ENCODE measurements at places on chromosomes 2 and 18.
A peak's percentile ranks its signal among the peaks of the same experiment; 100 is the strongest.

GRCh38 chr2:160336105-160336504 lies 136.0 kb upstream of the ITGB6 start:
- no peak for DNase-seq

- DNase-seq = no peak
These were observed 180.3 kb downstream of the VAPA start for GRCh38 chr18:10094154-10094553.

DNA sequence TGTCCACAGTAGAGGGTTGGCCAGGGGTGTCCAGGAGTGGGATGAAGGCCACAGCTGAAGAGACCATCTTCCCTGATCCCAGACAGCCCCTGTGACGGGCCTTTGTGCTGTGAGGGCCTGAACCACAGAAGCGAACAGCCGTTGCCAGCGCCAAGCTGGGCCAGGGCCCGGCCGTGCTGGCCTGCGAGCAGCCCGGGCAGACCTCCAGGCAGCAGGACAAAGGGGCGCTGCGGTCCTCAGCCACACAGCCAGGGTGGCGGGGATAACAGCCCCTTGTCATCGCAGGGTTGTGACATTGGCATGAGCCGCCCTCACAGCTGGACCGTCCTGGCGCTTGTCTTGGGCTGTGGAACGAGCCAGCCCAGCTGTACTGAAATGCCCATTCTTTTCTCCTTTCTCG lies 161.1 kb downstream of the FAM210A start:
- no peak for DNase-seq

DNA sequence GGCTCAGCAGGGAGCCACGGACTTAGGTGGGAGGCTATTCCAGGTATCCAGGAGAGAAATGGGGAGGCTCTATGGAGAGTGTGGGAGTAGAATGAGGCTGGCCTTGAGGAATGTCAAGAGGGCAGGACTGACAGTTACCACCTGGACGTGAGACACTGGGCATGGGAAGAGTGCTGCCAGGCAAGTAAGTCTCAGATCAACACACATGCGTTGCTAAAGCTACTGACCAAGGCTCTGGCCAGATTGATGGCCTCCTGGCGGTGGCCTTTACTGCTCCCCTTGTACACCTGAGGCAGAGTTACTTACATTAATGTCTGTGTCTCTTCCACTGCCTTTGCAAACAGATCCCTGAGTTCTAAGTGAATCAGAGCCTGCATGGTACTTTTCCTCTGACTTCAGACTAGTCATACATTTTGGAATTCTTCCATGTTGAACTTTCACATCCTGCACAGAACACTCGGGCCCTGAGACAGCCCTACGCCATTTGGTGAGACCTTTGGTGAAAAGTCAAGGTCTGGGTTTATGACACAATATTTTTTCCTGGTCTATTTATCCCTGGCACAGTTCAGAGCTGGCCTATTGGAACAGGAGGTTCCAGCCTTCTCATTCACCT lies 398.8 kb upstream of the TRIB2 start:
- DNase-seq = no peak

GRCh38 chr2:31049916-31050588 lies 88.2 kb downstream of the GALNT14 start:
- no peak for DNase-seq

DNA sequence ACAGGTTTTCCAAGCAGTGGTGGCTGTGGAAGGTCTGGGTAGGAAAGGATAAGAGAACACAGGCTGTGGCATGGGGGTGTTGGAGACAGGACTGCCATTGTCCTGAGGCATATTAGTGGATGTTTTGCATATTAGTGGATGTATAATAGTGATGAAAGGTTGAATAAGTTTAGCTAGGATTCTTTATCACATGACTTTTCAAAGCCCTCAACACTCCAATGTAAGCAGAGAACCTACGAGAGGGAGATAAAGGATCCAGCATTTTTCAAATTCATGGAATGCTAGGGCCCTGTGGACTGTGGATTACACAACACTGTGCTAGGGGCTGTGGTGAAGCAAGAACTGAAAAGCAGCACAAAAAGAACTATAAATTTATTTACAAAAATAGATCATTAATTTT lies 63.2 kb downstream of the POLE4 start:
- no peak for DNase-seq

DNA sequence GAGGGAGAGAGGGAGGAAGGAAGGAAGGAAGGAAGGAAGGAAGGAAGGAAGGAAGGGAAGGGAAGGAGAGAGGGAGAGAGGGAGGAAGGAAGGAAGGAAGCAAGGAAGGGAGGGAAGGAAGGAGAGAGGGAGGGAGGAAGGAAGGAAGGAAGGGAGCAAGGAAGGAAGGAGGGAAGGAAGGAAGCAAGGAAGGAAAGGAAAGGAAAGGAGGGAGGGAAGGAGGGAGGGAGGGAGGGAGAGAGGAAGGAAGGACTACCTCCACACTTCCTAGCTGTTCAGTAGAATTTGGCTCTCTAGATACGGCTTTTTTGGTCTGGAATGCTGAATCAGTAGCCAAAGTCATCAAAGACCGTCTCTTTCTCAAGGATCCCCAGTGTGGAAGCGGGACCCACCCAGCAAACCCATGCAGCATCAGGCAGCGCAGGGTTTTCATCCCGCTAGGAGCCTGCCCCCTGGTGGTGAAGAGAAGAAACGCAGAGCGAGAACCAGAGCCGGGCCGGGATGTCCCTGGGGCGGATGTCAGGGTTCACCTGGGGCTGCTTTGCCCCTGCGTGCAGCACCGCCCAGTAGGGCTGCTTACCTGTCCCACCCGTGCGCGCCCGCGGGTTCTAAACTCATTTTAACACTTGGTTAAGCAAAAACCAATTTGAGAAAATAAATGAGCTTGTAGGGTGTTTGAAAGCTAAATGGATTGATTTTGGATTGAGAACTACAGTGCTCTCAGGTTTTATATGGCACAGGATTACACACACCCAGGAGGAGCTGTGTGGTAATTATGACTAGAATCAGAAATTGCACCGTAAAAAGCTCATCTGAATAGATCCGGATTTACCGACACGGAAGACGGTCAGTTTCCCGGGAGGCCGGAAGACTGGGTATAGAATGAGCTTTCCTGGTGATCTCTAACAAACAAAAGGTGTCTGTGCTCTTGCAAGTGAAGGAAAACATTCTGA lies 48.1 kb upstream of the ARL4C start:
- peak; percentile 44 for DNase-seq

GRCh38 chr2:9979977-9980376 lies 28.5 kb downstream of the GRHL1 start:
- no peak for DNase-seq

- no peak for DNase-seq
These were observed 137.6 kb upstream of the BCL2L11 start for GRCh38 chr2:110983133-110983532.
